ENCODE measurements at places on chromosomes 6 and 20.
A peak's percentile ranks its signal among the peaks of the same experiment; 100 is the strongest.

DNA sequence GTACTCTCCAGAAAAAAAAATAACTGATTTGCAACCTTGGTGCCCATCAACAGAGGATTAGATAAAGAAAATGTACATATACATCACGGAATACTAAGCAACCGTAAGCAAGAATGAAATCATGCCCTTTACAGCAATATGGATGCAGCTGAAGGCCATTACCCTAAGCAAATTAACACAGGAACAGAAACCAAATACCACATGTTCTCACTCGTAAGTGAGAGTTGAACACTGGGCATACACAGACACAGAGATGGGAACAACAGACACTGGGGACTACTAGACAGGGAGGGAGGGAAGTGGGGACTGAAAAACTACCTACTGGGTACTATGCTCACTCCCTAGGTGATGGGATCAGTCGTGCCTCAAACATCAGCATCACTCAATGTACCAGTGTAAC is 32.8 kb upstream of the CAP2 start:
- no peak for DNase-seq

- DNase-seq, result no peak
Measured at GRCh38 chr6:157488058-157488457, 107.1 kb downstream of the ZDHHC14 start.

GRCh38 chr6:799769-800168 is 106.8 kb upstream of the EXOC2 start:
- no peak for DNase-seq

GRCh38 chr6:45946352-45946751 is 69.3 kb downstream of the CLIC5 start:
- peak; percentile 62 for DNase-seq

GRCh38 chr6:114310053-114310452 is 32.8 kb downstream of the HS3ST5 start:
- DNase-seq, result no peak

- DNase-seq, result peak; percentile 35
Measured at GRCh38 chr6:152701081-152701862, 3.6 kb downstream of the MYCT1 start.

DNA sequence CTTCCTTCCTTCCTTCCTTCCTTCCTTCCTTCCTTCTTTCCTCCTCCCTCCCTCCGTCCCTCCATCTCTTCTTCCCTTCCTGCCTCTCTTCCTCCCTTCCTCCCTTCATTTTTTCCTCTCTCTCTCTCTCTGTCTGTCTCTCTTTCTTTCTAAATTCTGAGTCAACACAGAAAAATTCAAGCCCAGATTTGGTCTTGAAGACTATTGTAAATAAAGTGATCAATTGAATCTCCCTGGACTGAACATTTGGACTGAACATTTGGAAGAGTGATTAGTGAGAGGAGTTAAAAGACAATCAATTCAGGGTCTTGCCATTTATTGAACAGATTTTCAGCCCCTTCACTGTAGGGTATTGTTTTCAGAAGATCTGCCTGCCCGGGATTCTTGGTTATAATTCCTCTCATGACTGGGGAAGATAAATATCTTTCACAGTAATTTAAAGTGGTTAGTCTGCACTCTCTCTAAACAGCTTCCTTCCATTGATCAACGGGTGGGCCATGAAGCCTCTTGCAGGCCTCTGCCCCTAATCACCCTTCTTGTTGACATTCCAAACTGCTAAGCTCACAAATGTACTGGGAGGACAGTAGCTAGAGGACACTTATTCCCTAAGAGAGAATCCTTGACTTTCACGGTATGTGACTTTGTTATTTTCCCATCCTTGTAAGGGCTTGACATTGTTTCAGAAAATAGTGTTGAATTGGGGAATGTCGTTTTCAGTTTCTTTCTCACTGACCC is 101.7 kb upstream of the BMP2 start:
- DNase-seq, result no peak

DNA sequence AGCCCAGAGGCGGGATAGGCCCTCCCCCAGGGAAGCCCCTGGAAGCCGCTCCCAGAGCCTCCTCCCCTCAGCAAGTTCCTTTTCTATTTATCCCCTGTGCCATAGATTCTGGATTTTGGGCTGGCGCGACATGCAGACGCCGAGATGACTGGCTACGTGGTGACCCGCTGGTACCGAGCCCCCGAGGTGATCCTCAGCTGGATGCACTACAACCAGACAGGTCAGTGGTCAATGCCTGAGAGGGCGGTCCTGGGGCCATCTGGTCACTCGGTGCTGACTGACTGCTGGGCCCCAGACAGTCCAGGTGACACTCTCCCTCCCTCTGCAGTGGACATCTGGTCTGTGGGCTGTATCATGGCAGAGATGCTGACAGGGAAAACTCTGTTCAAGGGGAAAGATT is 6.2 kb downstream of the MAPK13 start:
- DNase-seq, result no peak

DNA sequence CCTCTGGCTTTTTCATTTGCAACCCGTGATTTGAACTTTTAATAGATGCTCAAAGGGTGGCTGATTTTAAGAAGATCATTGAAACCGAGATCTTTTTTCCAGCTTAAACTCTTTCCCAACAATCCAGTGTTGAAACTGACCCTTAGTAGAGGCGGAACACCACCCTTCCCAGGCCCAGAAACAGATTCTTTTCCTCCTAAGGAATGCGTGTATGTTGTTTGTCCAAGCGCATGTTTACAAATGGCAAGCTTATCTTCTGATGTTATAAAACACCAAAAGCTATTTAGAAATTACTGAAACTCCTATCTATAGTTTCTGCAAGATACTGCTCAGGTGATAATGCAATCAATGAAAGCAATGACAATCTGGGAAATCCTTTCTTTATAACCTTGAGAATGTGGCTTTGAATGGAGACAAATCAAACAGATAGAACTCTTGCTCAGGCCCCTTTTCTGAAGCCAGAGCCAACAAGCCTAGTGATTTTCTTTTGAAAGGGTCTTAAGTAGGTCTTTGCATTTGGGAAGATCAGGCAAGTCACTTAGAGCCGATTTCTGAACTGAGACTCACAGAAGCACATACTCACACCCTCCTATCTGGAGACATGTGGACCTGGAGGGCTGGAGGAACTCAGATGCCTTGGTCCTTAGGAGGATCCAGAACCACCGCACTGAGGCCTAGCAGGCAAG is 9.1 kb downstream of the BANF2 start:
- DNase-seq, result no peak

All from SK-MEL-5 (cell line).